Ecto neural progenitor cell (in vitro differentiated cells): ENCODE measurements at places on chromosomes 13 and 19.

DNA sequence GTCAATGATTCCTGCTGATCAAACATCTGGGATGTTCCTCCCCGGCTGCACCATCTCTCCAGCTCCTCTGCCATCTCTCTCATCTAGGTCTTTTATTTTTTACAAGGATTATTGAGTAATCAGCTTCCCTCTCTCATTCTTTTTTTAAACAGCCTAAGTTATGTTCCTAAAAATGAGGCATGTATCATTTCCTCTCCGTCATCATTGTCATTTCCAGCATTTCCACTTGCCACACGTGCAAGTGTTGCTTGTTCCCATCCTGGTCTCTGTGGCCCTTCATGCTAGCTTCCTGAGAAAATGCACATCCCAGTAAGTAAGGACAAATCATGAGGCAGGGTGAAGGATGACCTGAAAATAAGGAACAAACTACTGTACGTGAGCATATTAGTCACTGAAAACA, 102.7 kb upstream of the POSTN start:
- DNase-seq, result no peak

- DNase-seq, result no peak
Measured at GRCh38 chr13:41177616-41178015, 16.8 kb downstream of the KBTBD7 start.

DNA sequence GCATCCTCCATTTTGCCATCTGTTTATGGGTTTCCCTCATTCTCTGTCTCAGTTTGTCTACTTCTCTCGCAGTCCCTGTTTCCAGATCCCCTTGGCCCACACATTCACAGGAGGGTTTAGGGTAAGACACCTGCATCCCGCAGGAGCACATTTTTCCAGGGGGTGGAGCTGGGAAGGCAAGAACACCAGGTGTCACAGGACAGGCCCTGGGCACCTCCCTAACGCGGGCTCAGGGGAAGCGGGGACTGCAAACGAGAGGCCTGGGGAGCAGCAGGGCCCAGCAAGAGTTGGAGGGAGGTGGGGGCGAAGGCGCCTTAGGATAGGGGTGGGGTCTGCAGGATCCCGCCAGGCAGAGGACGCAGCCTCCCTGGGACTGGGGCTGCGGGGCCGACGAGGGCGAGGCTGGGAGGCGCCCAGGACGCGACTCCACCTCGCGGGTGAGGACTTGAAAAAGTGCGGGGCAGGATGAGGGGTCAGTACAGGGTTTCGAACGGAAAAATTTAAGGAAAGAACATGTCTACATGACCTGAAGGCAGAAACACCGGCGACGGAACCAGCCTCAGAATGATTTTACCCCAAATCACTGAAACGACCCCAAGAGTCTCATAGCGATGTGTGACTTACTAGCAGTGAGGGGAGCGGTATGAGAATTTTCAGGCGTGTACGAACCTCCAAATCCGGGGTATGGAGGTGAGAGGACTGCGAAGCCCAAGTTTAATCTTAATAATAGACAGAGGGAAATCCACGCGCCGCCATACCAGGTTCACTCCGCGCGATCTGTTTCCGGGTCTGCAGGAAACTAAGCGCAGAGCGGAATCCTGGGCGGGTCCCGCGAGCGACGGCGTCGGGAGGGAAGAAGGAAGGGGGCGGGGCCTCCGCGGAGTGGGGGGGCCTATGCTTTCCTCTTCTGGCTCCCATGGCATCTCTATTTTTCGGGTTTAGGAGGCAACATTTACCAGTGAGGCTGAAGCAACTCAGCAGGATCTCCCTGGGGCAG, 7.1 kb upstream of the ERVV-2 start:
- DNase-seq, result peak; percentile 63

DNA sequence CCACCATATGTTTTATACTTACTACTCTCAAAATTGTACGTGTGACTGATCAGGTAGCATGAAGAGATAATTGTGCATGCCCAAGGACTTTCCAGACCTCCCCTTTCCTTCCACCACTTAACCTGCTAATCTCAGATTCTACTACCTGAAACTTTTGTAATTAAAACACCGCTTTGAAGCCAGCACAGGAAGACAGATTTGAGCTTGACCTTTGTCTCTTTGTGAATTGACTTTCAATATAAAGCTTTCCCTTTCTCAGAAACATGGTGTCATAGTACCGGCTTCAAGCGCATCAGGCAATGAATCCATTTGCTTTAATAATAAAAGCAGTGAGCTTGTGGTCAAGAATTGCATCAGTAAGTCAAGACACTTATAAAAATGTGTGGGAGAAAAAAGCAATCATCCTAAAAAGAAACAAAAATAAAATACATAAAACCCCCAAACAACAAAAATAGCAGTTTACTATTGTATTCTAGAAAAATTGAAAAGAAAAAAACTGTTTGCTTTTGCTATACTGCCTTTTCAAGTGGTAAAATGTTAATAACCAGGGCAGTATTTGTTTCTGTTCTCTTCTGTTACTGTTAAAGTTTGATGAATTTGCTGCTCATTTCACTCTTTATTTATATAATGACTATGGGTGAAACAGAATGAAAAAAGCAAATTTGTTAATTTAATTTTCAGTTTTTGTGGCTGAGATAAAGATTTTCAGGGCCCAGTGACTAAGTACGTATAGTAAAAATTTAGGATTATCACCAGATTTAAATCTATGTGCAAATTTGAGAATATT, 2075.3 kb downstream of the PCDH9 start:
- no peak for DNase-seq

DNA sequence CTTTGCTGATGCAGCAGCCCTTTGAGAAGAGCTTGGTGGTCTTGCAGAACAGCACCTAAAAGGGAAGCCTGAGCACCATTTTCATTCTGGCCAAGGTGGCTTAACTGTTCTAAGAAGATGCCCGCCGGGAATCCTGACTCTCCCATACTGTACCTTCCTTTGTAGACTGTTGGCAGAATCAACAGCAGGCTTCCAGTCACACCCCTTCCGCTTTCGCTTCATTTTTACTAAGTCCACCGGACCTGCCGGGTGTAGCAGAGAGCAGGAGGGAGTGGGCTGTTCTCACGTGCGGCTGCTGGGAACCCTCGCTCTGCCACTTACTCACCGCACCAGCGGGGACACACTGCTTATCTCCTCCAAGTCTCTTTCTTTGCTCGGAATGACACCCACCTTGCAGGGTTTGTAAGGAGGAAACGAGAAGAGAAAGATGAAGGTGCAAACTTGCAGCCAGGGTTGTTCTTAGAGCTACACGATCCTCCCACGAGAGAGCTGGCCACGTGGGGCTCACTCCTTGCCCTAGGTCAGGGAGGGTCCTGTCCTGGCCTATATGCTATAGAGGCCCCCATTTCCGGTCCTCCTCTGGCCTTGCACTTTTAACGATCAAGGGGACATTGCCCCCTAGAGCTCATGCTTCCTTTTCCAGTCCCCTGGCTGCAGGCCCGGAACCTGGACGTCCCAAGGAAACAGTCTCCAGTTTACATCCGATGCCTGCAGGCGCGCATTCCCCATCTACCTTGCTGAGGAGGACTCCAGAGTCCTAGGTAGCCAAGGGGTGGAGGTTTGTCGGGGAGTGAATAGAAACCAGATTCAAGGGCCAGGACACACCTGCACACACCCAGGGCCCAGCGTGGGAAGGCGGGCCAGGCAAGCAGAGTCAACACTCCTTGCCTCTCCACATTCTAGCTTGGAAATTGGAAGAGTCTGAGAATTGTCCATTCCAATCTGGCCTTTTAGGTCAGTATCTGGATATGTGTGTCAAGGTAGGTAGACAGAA, 453.6 kb downstream of the IRS2 start:
- DNase-seq, result no peak

DNA sequence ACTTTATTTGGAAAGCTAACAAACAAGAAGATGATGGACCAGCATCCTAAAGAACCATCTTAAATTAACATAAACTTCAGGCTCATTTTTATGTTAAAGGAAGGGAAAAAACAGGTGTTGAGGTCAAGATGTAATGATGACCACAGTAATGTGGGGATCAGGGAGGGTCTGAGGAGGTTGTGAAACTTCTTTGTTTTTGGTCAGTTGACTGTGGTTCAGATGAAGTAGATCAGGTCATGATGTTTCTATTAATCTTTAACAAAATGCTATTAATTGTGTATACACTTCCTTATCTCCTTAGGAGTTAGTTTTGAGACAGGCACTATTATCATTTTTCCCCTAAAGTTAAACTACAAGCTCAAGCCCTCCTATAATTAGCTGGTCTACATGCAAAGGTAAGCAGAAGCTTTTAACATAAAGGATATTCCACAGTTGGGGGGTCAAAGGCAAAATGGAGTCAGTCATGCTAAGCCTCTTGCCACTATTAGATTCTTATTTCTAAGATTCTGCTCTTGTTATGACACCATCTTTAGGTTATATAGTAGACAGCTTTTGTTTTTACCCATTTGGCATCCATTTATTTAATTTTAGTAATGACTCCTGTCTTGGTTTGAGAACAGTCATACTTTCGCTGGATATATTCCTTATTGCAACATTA, 800.1 kb upstream of the PCDH9 start:
- no peak for DNase-seq

GRCh38 chr13:44769686-44770085, 193.6 kb upstream of the TSC22D1 start:
- DNase-seq, result no peak

DNA sequence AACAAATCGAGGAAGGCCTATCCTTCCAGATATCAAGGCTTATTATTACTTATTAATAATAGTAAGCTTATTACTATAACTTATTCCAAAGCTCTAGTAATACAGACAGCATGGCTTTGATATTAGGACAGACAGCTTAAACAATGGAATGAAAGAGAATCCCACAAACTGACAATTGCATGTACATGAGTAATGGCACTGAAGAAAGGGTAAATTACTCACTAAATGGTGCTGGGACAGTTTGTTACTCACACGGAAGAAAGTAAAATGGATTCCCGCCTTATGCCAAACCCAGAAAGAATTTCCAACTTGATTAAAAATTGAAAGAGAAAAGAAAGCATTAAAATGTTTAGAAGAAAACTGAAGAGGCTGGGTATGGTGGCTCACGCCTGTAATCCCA, 60.3 kb downstream of the MIPEP start:
- DNase-seq, result no peak

- no peak for DNase-seq
Measured at GRCh38 chr13:44498502-44498901, 77.6 kb downstream of the TSC22D1 start.

- peak; percentile 48 for DNase-seq
Measured at GRCh38 chr13:28058866-28059613, 41.3 kb downstream of the FLT3 start.

- DNase-seq, result peak; percentile 80
Measured at GRCh38 chr13:49220036-49220855, at the start of gene MLNR. Gene MLNR (plus strand): TSS chr13:49220338. CDS start chr13:49220338, 0 bp downstream.

- DNase-seq, result no peak
Measured at GRCh38 chr19:42092350-42092749, 16.4 kb downstream of the ZNF574 start.
